ENCODE measurements at places on chromosomes 2 and 18.
A peak's percentile ranks its signal among the peaks of the same experiment; 100 is the strongest.

DNA sequence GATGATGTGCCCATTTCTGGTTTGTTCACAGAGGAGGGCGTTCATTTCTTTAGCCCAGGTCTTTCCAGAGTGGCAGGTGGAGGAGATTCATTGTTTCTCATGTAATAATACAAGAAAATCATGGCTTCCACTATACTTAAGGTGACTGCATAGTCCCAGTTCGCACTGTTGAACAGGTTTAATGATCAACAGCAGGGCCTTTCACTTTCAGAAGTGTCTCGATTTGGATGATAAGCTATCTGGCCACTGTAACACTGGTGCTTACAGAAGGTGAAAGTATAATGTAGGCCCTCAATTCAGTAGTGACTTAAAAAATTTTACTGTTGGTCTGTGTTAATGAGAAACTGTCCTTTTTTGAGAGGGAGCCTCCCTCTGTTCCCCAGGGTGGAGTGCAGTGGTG, 1.4 kb downstream of the RMC1 start:
- DNase-seq, result no peak

DNA sequence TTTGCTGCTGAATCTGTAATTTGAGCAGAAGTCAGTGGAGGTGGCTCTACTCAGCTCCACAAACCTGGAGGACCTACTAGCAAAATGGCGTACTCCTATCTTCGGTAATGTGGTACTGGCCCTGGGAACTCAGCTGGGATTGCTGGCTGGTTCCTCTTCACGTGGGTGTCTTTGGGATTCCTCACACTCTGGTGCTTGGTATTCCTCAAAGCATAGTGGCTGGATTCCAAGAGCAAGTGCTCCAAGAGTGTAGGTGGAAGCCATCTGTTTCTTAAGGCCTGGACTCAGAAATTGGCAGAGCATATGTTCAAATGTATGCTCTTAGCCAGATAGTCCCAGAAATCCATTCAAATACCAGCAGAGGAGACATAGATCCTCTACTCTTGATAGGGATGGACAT, 281.9 kb upstream of the CDH7 start:
- DNase-seq, result no peak

DNA sequence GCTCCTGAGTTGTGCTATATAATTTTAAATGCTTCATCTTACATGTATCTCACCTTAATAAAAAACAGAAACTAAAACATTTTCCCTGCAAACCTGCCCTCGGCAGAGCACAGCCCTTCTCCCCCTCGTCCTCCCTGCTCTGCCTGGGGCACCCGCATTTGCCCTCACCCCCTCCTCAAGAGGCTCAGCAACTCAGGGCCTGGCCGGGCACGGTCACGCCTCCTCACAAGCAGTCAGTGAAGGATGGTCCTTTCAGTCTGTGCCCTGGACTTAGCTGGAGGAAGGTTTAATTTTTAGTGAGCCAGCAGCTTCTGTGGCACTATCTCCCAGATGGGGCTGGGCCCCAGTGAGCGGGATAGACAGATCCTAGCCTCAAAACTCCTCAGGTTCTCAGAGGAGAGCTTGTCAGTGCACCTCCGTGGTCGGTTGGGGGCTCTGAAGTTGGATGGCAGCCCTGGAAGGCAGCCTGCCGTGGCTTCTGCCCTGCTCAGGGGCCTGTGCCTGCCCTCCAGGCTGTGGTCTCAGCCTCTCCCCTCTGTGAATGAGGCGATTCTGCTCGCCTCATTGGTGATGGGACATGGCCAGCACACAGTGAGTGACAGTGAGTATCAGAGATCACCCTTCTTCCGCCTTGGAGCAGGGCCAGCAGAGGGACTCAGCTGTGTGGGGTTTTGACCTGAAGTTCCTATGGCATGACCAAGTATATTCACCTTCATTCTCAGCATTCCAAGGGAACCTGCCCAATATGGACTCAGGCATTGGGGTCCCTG, 56.3 kb upstream of the AFF3 start:
- no peak for DNase-seq

DNA sequence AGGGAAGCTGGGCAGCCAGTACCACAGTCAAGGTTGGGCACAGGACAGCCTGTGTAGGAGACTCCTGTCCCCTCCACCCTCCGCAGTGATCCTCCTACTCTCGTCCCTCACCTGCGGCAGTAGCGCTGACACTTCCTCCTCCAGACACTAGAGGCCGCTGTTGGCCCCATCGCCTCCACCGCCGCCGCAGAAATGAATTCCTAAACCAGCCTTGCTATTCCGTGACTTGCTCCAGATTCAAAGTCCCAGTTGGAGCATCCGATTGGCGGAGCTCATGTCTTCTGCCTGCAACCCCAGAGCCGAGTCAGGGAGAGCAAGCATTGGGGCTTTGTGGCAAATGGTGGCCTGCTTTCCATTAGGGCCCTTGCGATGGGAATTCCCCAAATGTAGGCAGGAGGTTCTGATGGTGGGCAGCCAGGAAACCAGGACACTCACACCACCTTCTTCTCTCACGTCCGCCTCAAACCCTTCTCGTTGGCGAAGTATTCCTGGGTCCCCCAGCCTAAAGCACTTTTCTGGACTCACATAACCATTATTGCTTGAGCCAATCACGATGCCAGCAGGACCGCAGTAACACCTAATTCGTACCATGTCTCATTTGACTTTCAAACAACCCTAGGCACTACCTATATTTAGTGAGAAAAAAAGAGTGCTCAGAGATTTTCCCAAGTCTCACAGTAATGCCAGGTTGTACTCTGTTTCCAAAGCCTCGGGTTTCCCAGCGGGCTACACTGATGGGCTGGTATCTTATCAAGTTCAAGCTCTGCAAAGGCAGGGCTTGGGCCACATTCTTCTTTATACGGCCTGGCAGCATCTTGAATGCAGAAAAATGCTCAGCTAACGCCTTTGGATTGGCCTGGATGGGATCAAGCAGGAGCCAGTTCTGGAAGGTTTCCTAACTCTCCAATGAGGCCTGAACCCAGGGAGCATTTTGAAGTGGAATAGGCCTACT, 1.2 kb upstream of the DNAJB2 start:
- DNase-seq, result peak; percentile 51

GRCh38 chr2:212005085-212005671, 533.4 kb downstream of the ERBB4 start:
- DNase-seq, result no peak

DNA sequence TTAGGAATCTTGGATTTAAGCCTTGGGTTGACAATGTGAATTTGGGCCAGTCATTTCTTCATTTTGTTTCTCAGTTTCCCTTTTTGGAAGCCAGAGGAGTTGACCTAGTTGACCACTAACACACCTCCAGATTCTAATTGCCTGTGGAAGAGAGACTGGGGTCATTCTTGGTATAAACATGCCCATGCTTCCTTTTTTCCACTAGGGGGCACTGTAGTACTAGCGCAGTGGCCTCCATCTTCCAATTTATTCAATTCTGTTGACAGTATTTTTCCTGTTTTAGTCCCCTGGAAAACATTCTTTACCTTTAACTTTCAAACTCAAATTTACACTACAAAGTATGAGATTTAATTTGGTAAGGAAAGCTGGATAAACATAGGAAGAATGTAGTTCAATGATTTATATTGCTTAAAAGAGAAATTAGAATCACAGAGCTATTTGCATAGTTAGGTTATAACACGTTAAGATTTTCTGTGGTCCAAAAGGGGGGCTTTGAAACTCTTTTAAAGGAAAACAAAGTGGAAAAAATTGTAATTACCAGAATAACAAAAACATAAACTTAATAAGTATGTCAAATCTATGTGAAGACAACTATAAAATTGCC, 57.5 kb upstream of the AGPS start:
- DNase-seq, result no peak

- DNase-seq, result no peak
Measured at GRCh38 chr18:46282646-46283045, 178.5 kb downstream of the HAUS1 start.

DNA sequence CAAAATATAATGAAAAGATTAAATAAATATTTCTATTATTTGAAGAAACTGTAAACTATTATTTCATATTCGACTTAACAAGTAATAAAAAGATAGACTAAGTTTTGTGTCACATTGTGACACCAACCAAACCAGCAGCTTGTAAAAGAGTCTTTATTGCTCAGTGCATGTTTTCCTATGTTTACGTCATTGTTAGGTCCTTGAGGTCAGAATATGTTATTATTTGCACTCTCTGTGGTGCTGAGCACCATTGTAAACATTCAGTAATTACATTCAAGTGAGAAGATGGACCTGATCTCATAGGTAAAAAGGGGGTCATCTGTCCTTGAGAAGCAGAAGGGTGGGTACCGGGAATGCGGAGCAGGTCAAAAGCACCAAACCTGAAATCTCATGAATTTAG, 1999.1 kb upstream of the CELF4 start:
- DNase-seq, result no peak

DNA sequence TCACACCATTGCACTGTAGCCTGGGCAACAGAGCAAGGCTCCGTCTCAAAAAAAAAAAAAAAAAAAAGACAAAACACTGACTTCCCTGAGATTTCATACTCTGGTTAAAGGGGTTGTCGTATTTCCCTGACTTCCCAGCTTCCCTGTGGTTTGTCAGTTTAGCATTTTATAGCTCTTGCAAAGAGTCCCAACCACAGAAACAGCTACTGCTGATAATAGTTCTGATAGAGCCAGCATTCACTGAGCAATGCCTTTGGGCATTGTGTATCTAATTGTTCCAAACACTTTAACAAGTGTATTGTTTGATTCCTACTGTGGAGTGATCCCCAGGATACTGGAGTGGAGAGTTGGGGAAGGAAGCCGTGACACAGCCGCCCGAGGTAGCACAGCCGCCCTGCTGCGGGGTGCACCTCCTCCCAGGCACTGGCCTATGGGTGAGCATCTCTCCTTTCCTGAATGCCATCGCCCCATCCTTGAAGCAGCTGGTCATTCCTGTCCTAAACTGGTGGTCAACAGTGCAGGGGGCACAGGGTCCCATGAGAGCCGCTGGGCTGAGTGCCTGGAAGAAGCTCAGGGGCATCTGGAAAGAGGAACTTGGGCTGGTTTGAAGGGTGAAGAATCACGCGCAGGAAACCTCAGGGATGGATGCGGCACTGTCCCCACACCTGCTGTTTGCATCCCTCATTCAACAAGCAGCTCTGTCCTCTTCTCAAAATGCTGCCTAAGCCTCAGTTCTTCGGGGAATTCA, 81.0 kb upstream of the TMEM18 start:
- no peak for DNase-seq

- DNase-seq, result no peak
Measured at GRCh38 chr2:164589522-164589921, 31.8 kb downstream of the GRB14 start.

GRCh38 chr18:30674596-30674995, 367.9 kb downstream of the DSC3 start:
- DNase-seq, result no peak

Data from stimulated activated CD8-positive, alpha-beta memory T cell treated with anti-CD3 and anti-CD28 coated beads, Interleukin-12 subunit alpha, Interleukin-12 subunit beta, amount 100 ng/mL, for 4 hours (primary cell).